Stimulated activated CD4-positive, alpha-beta T cell treated with anti-CD3 and anti-CD28 coated beads, Interleukin-1b, Interleukin-23, amount 100 ng/mL, for 1 hour (primary cell): ENCODE measurements at places on chromosomes 4 and X.

DNA sequence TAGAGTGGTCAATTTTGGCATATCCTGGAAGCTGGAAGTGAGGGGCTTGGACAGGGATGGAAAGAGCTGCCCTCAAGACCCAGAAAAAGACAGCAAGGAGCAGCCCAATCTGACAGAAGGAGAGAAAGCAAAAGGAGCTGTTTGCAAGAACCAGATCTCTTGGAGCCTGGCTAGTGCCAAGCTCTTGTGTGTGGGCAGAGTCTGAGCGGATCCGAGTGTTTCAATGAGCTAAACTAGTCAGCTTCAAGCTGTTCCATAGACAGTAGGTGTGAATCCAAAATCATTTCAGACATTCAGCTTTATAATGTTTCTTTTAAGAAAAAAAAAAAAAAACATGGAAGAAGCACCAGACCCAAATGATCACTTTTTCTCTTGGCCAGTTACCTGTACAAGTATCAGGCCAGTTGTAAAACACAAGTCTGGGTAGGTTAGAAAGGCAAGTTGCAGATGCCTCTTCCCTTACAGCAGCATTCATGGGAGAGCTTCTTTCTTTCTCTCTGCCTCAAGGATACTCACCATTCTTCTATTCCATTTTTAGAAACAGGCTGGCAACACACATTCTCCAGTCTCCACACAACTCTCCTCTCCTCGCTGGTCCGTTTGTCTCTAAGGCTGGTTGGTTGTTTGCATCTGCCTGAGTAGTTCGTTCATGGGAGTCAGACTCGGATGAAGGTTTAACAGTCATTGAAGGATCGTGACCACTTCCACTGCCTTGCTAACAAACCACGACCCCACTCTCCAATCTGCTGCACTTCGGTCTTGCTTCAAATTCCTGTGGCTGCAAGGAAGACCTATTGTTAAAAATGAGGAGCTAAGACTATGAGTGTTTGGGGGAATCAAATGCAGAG, 105.2 kb upstream of the GATB start:
- no peak for DNase-seq

DNA sequence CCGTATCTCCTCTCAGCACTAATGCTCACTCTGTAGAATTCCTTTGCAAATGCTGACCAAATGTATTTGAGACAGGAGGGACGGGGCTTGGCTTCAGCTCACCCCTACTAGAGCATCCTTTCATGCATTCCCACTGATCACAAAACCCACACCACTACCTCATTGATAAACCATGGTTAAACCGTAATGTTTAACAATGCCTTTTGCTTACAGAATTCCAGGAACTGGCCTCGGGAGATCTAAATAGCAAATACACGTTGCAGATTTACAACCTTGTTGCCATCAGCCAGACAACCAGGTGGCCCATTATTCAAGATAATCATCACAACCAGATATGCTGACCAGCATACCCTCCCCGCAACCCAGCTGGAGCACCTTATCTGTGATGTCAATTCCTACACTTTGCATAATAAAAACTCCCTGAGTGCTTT, 391.9 kb downstream of the KCTD8 start:
- no peak for DNase-seq

- no peak for DNase-seq
Observed at GRCh38 chr4:11178433-11178832, 250.3 kb downstream of the HS3ST1 start.

GRCh38 chr4:125986307-125986706, 671.6 kb downstream of the FAT4 start:
- no peak for DNase-seq

DNA sequence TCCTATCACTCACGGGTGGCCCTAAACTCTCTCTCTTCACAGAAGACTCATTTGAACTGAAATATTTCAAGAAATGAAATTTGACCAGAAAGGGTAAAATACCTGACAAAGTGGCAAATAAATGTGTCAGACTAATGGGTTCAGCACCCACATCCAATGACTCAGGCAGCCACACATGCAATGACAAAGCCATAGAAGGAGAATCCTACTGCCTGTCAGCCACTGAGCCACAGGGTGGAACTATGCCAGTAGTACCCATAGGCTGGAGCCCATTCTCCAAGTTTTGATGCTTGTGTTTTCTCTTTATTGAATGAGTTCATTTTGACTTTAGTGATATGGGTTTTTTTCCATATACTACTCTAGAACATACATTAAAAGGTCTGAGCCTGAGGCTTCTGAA, 179.0 kb downstream of the BEND2 start:
- DNase-seq: no peak

- DNase-seq: no peak
Observed at GRCh38 chr4:125520258-125520990, 205.7 kb downstream of the FAT4 start.

- DNase-seq: no peak
Observed at GRCh38 chr4:52951016-52951415, 88.9 kb downstream of the RASL11B start.

DNA sequence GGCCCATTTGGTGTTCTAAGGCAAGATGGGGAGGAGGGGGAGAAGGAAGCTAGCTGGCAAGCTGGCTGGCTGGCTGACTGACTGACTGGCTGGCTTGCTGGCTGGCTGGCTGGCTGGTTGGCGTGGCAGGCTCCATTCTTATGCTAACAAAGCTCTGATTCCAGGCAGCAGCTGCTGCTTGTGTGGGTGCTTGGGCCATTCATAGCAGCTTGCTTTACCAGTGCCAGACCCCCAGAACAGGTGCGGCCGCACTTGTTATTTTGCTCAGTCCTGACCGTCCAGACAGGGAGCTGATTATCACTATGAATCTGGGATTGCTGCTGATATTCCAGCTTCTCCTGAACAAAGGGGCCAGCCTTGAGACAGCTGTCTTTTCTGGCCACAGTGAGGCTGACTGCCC, 131.2 kb upstream of the PAK3 start:
- no peak for DNase-seq

GRCh38 chrX:48720577-48721250, 24.2 kb downstream of the SUV39H1 start:
- DNase-seq: no peak
